Brain microvascular endothelial cell (primary cell): ENCODE measurements at places on chromosomes 12 and 14.
A peak's percentile ranks its signal among the peaks of the same experiment; 100 is the strongest.

- no peak for DNase-seq
Measured at GRCh38 chr14:94752591-94753436, 17.1 kb downstream of the GSC start.

GRCh38 chr12:75487308-75487707 lies 6.8 kb downstream of the GLIPR1 start:
- no peak for DNase-seq

DNA sequence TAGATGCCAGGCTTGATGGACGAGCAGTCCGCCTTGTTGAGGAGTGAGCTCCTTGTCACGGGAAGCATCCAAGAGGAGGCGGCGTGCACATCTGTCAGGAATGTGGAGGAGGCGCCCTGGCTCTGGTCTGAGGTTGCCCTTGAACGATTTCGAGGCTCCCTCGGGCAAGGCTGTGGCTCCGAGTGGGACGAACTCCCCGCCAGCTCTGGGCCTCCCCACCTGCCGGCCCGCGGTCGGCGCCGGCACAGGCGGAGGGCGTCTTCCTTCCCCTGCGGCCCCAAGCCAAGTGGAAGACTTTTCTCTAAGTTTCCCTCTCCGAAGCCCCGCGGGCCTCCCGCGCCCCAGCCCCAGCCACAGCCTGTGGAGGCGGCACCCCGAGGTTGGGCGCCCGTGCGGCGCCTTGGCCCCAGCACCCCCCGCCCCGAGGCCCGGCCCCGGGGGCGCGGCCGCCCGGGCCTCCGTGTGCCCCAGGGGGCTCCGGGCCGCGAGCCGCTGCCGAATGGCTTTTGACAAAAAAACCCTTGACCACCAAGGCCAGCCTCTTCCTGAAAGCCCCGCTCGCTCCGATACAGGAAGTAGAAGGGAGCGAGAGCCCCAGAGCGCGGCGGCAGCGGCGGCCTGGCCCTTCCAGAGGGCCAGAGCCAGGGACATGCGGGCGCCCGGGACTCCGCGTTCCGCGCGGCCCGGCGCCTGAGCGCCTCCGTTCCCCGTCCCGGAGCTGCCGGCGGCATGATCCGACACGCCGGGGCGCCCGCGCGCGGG lies at the start of gene RIN3:
RIN3 (plus strand) TSS at position 578 of the 762 bp plus-strand sequence; CDS start at position 730, 152 bp downstream.
- peak; percentile 34 for DNase-seq

- DNase-seq, result no peak
Measured at GRCh38 chr14:72573725-72574417, 320.0 kb downstream of the DPF3 start.

DNA sequence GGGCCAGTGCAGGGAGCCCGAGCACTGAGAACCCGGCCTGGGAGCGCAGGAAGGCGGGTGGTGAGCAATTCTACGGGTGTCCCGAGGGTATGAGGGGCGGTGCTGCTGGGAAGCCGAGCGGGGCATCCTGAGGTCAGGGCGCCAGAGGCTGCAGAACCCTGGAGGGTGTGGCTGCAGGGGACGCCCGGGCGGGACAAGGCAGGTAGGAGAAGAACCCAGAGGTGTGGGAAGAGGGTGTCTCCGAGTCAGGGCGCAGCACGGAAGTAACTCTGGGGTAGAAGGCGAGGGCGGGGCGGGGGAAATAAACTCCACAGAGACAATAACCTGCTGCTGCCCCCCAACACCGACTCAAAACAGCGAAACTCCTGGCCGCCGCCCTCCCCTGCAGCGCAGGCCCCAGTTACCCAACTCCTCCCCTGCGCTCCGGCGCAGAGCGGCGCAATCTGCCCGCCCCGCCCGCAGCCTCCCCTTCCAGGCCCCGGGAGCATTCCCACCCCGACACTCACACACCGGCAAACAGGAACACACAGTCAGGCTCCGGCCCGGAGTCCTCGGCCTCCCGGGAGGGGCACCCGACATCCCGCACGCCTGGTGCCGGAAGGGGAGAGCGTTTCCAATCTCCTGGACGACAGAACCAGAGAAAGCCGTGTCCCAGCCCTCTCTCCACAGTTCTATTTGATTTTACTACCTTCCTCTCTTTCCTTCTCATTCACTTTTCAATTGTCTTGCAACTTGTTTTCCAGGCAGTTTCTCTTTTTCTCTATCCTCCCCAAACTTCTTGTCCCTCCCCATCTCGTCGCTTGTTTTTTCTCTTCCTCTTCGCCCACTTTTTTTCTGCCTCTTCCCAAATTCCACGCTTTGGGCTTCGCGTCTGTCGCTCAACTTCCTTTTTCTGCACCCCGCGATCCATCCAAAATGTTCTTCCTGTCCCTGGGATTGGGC lies 2.4 kb downstream of the HRK start:
- DNase-seq, result no peak

GRCh38 chr14:81889529-81889928 lies 355.9 kb upstream of the SEL1L start:
- DNase-seq, result no peak

- DNase-seq, result no peak
Measured at GRCh38 chr14:39005044-39005880, 97.8 kb downstream of the SEC23A start.

GRCh38 chr12:102005256-102005655 lies 56.5 kb downstream of the WASHC3 start:
- DNase-seq, result no peak

- DNase-seq, result no peak
Measured at GRCh38 chr12:27290501-27291168, 42.0 kb upstream of the BMAL2 start.

DNA sequence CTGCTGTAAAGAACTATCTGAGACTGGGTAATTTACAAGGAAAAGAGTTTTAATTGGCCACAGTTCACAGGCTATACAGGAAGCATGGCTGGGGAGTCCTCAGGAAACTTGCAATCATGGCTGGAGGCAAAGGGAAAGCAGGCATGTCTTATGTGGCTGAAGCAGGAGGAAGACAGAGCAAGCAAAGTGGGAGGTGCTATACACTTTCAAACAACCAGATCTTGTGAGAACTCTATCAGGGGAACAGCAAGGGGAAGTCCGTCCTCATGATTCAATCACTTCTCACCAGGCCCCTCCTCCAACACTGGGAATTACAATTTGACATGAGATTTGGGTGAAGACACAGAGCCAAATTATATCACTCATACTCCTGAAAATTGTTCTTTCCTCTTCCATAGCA lies 109.5 kb upstream of the PKP2 start:
- DNase-seq, result no peak

DNA sequence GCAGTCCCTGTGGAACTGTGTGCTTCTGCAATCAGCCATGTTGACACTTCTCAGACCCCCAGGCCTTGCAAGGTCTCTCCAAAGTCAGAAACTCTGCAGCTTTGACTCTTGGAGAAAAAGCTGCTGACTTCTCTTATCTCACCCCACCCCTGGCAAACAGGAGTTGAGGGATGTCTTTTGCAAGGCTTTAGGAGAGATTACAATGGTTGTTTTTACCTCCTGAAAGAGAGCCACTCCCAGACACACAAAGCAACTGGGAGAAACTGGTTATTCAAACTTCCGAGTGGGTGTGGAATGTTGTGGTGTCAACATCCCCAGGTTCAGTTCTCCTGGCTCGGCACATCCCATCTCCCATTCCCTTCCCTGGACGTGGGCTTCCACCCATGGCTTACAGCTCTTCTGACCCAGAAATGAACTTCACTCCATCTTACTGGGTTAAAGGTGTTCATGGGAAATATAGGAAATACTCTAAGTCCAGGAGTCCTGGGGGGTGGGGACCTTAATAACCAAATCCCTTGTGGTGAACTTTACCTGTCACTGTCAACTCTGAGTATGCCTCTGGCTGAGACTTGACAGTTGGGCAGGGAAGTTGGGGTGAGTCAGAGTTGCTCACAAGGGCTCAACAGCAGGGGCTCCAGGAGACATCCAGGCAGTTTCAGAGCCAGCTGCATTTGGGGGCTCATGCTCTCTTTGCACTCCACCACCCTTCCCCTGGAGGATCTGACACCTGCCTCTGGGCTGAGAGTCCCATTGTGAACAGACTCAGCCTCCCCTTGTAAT lies 41.9 kb downstream of the CCDC177 start:
- DNase-seq, result no peak

- DNase-seq, result no peak
Measured at GRCh38 chr12:46304070-46304469, 35.2 kb upstream of the SLC38A1 start.

- no peak for DNase-seq
Measured at GRCh38 chr12:39116861-39117260, 211.5 kb upstream of the CPNE8 start.

DNA sequence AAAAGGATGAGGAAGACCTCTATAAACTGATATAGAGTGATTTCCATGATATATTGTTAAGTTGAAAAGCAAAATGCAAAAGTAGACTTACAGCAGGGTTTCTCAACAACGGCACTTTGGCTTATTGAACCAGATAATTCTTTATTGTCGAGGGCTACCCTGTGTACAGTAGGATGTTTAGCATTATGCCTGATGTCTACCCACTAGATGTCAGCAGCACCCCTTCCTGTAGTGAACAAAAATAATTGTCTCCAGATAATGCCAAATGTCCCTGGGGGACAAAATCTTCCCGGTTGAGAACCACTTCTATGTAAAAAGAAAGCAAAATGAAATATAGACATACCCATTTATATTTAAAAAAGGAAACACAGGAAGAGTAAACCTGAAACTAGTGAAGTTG lies 32.4 kb downstream of the ABCD2 start:
- peak; percentile 16 for DNase-seq

DNA sequence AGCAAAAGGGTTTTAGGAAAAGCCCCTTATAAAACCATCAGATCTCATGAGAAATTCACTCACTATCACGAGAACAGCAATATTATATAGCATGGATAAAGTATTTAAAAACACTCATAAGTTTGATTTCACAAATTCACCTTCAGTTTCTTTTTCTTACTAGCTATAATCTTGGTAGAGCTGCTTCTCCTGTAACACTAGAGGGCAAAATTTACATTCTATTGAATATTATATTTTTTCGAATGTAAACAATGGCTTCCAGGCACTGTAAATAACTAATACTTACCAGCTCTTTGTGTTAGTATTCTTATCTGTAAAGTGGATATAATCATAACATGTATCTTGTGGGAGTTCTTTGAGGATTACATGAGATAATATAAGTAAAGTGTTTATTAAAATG lies 259.6 kb downstream of the CCER1 start:
- DNase-seq, result no peak

GRCh38 chr14:64824471-64824870 lies 55.2 kb downstream of the SPTB start:
- no peak for DNase-seq

- DNase-seq, result no peak
Measured at GRCh38 chr12:40692765-40693206, 547 bp downstream of the CNTN1 start.

DNA sequence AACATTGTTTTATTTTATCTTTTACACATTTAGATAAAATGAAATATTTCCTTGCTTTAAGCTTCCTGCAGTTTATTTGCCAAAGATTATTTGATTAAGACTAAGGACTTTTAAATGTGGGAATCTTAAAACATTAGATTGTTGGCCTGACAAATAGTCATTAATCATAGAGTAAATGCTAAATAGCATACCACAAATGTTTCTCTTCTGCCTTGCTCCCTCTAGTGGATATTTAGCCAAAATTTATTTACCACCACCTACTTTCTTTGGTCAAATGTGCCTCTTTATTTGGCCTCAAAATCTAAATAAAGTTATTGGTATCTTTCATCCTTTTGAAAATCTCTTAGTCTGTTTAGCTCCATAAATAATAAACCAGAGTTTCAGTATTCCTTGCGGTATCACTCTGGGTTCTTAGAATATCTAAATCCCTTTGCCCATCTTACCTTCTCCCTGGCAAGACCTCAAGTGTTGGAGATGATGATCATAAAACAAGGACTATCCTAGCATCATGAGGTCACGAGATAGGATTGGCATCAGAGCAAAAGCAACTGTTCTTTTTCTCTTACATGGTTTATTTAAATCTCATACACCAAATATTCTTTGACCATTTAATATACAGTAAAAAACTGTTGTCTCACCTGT lies 150.6 kb upstream of the AEBP2 start:
- no peak for DNase-seq

- DNase-seq, result no peak
Measured at GRCh38 chr12:57112492-57113294, 1.5 kb upstream of the STAT6 start.

GRCh38 chr14:104096751-104097700 lies 11.5 kb downstream of the ASPG start:
- DNase-seq, result no peak

GRCh38 chr12:92602476-92602875 lies 100.3 kb upstream of the PLEKHG7 start:
- DNase-seq, result peak; percentile 69

DNA sequence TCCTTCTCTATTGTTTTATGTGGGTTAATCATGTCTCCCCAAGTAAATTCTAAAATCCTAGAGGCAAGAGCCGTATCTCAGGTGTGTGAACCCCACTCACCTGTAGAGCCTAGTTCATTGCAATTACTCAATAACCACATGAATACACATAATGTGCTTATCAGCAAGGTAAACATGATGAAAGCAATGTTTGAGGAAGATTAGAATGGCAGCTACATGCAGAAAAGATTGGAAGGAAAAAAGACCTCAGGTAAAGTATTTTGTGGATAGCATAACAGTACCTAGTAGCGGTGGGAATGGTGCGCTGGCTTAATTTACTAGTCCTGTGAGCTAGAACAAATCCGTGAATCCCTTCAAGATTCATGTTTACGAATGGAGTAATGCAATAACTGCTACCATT lies 5.3 kb upstream of the KRAS start:
- DNase-seq, result no peak

- DNase-seq, result no peak
Measured at GRCh38 chr12:117844114-117844830, 124.5 kb downstream of the KSR2 start.

GRCh38 chr12:592024-592505 lies 71.2 kb downstream of the NINJ2 start:
- DNase-seq, result no peak

DNA sequence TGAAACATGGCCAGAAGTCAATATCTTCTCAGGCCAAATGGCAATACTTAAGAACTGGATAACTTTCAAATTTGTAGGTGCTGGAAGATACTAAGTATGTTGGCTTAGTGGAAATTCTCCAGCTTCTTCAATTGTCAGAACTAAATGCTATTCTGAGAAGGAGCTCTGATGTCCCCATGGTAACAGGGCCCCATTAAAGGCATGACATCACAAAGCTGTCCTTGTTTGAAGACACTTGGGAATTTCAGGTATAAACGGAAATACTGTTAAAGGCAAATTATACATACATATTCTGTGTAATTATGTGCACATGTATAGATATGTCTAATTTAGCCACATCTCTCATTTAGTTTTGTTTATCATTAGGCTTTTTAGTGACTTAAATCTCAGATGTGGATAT lies 210.0 kb upstream of the SEL1L start:
- DNase-seq, result no peak
